ENCODE measurements at places on chromosomes 3 and 15. TPM values are rescaled to one million over a fixed set of nuclear protein-coding genes. Genes with fewer than 3 reads are reported as not detected.

GRCh38 chr3:140332131-140332530, 345.7 kb upstream of the TRIM42 start:
- no peak for DNase-seq

The RASL12 gene
- total RNA-seq: 107 TPM

The RPUSD2 gene
- total RNA-seq: 8.4 TPM

DNA sequence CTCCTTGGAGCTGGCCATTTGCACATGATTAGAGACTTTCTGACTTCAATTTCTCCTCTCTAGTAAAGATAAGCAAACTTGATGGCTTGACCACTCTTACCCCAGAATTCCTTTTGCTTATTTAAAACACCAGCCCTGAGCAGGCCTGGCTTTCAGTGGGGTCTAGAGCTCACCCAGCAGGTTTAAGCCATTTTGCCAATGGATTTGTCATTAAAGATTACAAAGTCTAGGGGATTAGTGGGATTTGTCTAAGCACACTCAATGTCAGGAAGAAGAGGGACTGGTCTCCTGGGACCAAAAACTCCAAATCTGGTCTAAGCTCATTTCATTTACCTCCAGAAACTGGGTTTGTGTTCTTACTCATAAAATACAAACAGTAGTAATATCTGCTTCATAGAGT, 57.3 kb upstream of the SNTN start:
- no peak for DNase-seq

The UROC1 gene
- 0.48 TPM for total RNA-seq

DNA sequence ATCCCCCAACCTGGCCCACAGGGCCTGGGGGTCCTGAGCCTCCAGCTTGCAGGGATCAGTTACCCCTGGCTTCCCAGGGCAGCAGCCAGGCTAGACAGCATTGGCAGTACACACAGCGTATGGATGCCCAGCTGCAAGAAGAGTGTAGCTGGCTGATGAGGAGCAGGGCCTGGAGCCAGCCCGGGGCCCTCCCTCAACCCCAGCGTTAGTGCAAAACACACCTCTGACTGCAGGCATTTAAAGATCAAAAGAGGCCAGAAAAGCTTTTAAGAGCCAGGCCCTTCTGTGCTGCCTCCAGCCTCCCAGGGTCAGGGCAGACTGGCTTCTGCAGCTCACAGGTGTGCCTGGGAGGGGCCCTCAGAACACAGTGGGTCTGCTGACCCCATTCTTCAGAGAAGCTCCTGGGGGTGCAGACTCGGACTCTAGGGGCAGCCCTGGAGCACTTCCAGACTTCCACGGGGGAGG, 110.6 kb downstream of the ETFA start:
- DNase-seq: no peak

The NR2E3 gene
- total RNA-seq: not detected

DNA sequence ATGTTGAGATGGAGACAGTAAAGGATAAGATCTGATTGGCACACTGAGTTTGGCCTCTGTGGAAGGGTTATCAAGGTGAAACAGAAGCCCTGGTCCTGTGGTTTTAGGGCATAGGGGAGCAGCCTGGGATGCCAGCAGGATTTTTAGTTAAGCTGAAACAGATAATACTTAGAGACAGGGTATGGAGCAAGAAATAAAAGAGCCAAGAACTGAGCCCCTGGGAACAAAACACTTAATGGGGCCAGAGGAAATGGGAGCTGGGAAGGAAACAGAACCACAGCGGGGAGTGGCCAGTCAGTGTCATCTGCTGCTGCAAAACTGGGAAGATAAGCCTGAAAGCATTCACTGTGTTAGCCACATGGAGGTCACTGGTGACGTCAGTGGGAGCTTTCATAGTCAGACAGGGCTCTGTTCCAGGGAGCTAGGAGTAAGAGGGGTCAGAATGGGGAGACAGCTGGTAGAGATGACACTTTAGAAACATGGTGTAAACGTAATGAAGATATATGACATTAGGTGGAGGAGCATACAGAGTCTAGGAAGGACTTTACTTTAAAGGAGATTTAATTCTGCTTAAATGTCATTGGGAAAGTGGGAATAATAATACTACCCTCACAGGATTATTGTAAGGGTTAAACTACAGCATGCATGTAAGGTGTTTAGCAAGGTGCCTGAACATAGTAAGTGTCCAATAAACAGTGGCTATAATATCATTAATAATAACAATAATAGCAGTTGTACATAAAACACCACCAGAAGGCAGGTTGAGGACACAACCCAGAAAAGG, 172.7 kb upstream of the CTNNB1 start:
- peak; percentile 87 for DNase-seq

DNA sequence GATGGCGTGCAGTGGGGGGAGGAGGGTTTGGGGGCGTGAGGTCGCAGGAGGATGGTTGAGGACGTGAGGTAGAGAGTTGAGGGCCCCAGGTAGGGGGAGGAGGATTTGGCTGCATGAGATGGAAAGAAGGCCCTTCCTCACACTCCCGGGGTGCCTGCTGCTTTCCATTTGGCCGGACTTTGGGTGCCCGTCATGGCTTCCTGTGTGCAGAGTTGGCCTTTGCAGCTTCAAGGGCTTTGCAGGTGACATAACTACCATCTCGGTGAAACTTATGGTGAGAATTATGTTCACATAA, 1.7 kb downstream of the MLF1 start:
- no peak for DNase-seq

The TRIM42 gene
- total RNA-seq: 2.2 TPM

- DNase-seq: no peak
Observed at GRCh38 chr3:11845651-11846050, 1.0 kb downstream of the TAMM41 start.

- DNase-seq: no peak
Observed at GRCh38 chr15:34665498-34666116, 82.2 kb upstream of the GOLGA8B start.

GRCh38 chr3:22734756-22735155, 468.4 kb upstream of the UBE2E2 start:
- no peak for DNase-seq

GRCh38 chr3:15092686-15093085, 6.3 kb downstream of the RBSN start:
- DNase-seq: no peak

The GRK7 gene
- 4.8 TPM for total RNA-seq

- DNase-seq: no peak
Observed at GRCh38 chr15:89111961-89112340, 23.7 kb downstream of the ABHD2 start.

GRCh38 chr15:35696767-35697231, 150.8 kb upstream of the DPH6 start:
- no peak for DNase-seq

GRCh38 chr15:27805261-27806220, 293.6 kb downstream of the OCA2 start:
- no peak for DNase-seq

The GNAT1 gene
- not detected for total RNA-seq

The MINAR1 gene
- total RNA-seq: 3.9 TPM

DNA sequence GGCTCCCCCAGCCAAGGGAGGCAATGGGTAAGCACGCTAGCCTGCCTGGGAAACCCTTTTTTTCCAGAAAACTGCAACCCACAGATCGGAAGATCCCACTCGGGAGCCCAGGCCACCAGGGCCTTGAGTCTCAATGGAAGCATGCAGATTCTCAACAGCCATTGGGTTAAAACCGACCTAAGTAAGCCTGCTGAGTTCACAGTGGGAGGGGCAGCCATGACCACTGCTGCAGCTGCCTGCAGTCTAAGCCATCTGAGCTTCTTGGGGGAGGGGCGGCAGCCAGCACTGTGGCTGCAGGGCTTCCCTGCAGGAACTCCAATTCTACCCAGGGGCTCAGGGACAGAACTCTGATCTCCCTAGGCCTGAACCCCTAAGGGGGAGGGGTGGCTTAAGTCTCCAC, 82.0 kb downstream of the DPPA2 start:
- no peak for DNase-seq

The ANKRD63 gene
- not detected for total RNA-seq

GRCh38 chr3:132854856-132855535, 132.8 kb upstream of the NPHP3 start:
- DNase-seq: no peak

GRCh38 chr3:140018556-140018955, 83.6 kb downstream of the CLSTN2 start:
- DNase-seq: no peak

- DNase-seq: no peak
Observed at GRCh38 chr3:121430664-121431215, 115.0 kb downstream of the POLQ start.

DNA sequence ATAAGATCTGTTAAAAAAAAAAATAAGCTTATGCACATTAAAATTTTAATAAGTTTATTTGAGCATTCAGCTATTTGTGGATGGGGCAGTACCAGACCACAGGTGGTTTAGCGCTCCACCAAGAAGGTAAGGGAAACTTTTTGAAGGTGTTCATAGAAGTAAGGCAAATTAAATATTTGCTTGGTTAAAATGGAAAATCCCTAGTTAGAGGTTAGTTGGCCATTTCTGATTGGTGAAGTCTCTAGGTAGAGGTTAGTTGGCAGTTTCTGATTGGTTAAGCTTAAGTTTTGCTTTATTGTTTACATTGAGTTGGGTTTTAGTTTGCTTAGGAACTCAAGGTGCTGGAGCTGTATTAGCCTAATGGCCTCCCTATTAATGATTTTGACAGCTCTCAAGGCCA, 30.7 kb downstream of the SCN11A start:
- DNase-seq: no peak

The EPHA6 gene
- total RNA-seq: 1.4 TPM

GRCh38 chr3:154469585-154469984, 39.6 kb upstream of the GPR149 start:
- DNase-seq: no peak

DNA sequence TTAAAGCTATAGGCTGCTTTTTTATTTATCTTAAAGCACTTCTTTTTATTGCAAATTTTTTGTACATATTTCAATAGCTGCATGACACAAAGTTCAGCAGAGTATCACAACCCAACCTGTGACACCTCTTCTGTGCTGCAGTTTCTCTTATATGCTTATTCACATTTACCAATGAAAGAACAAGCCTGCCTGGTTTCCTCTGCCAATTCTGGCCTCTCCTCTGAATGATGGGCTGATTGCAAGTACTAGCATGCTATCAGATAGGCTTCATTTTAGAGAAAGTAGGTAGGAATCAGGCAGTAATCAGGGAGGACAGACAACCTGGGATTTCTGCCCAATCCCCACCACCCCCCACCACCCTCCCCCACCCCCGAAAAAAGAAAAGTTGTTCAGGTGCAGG, 26.6 kb downstream of the ACKR4 start:
- DNase-seq: peak; percentile 18

- no peak for DNase-seq
Observed at GRCh38 chr15:69133862-69134519, 26.4 kb upstream of the GLCE start.

The TGM5 gene
- total RNA-seq: 13.7 TPM

- no peak for DNase-seq
Observed at GRCh38 chr3:179769411-179770247, 116.8 kb downstream of the USP13 start.

GRCh38 chr15:22930782-22931484, 49.2 kb downstream of the CYFIP1 start:
- no peak for DNase-seq

The GNB4 gene
- 102 TPM for total RNA-seq

The NPAP1 gene
- total RNA-seq: 2.4 TPM

DNA sequence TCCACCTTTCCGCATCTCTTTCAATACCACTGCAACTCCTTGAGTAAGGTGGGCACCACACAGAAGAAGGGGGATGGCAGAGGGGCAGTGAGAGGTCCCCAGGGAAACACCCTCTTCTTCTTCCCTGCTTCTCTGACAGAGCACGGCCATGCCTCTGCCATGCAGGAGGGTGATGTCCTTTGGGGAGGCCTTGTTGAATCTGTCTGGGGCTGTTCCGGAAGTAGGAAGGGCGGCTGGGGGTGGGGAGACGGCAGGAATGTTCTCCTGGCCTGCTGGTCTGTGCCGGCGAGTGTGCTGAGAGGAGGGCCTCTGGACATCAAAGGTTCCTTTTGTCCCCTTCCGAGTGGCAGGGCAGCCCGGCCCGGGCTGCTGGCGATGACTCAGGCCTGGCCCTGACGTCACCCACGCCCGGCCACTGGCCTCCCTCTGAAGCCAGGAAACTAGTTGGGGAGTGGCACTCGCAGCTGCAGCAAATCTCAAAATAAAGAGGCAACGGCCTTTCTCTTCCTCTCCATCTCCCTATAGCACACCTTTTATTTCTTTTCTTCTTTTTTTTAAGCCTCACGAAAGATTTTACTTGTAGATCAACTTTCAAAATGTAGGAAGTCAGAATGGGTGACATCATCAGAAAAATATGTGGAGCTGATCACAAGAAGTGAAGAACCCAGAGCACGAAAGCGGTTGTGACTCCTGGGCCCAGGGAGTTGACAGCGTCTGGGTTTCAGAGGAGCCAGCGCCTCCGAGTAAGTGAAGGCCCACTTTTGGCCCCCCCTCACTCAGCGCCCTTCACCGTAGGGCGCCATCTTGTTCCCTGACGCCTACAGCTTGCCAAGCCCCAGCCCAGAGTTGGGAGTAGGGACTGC, at the start of gene ZBTB38:
TSS of gene ZBTB38 (plus strand) at position 443 of the 863 bp plus-strand sequence. CDS start 73,885 bp downstream, outside the sequence.
- peak; percentile 89 for DNase-seq

The MAGI1 gene
- 34.7 TPM for total RNA-seq

- DNase-seq: no peak
Observed at GRCh38 chr3:19016851-19017250, 131.5 kb upstream of the KCNH8 start.

The UNC45A gene
- 56.1 TPM for total RNA-seq

GRCh38 chr15:61034678-61035291, 194.3 kb downstream of the RORA start:
- DNase-seq: peak; percentile 74

DNA sequence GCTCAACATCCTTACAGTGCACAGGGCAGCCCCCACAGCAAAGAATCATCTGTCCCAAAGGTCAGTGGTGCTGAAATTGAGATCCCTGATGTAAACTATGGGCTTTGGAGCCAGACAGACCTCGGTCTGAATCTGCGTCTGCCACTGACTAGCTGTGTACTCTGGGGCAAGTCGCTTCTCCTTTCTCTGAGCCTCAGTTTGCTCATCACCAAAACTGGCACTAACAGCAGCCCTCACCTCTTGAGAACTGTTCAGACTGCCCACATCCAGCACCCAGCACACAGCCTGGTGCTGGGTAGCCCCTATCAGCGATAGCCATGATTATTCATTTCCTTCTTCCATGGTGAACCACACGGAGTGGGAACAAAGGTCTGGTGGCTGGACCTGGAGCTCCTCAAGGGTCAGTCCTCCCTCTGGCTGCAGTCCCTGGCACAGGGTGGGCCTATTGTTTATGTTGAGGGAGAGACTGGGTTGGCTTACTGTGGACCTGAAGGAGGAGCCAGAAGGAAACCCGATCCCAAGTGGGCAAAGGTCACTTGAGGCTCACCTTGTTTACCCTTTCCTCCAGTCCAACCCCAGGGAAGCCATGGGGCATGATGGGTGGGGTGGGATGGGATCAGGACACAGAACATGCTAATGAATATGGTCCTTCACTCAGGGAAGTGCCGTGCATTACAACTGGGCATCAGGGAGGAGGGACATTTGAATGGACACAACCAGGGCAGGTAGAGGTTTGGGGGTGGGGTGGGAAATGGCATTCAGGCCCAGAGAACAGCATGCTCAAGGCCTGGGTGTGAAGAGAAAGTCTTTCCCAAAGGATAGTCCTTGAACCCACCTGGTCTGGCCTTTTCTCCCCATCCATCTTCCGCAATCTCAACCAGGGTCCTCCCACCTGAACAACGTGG, 1.6 kb upstream of the PRKCD start:
- no peak for DNase-seq
